ENCODE measurements at places on chromosomes 7 and 10. TPM values are rescaled to one million over a fixed set of nuclear protein-coding genes. Genes with fewer than 3 reads are reported as not detected.

DNA sequence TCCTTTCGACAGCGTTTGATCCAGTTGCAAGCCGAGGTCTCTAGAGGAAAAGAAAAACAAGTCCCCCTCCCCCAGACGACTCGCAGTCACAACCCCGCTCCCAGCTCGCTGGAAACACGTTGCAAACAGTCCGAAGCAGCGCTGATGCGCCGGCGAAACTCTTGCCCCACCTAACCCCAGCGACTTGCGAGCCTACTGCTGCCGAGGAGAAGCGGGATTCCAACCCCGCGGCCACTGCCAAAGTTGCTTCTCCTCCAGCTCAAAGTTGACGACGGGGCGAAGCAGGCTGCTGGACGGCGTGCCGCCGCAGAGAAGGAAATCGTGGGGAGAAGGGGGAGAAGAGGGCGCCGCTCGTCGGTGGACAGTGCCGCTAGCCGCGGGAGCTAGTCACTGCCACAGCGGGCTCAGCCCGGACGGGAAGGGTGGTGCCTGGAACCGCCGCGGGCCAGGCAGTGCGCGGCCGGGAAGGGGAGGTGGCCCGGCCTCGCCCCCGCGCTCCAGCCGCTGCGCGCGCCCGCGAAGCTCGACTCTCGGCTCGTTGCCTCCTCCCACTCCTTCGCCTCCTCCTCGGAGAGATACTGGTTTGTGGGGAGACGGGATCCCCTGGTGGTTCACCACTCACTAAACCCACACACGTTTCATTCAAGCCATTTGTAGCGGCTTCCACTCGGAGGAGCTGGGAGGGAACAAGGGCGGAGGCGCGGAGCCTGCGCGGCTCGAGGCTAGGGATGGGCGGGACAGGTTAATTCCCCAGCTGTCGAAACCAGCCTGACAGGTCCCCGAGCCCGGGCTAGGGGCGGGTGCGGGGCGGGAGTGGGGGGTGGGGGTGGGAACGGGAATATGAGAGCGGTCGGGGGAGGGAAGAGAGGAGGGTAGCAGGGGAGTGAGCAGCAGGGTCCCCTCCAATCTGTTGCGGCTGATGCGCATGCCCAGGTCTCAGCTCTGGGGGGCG is at the start of gene GPR37:
Gene GPR37, minus strand, starts transcription at position 392 of the 952 bp plus-strand sequence. CDS start 816 bp downstream, outside the sequence.
- peak; percentile 74 for DNase-seq

DNA sequence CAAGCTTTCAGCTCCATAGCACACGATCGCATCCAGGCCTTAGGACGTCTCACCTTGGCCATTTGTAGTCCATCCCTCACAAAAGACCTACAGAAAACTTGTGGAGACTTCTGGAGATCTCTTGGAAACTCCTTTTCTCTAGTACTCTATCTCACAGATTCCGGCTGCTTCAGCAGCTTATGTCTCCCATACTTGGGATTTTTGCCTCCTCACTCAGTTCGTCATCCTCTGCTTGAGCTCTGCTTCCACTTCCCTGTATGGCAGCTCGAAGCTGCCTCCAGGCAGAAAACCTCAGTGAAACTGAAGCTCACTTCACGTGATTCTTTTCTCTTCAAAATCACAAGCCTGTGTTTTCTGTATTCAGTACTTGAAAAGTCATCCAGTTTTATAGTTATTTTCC is 178.7 kb upstream of the GDF10 start:
- no peak for DNase-seq

- DNase-seq: no peak
Measured at GRCh38 chr7:73395538-73396503, 37.8 kb upstream of the FZD9 start.

- no peak for DNase-seq
Measured at GRCh38 chr10:119829429-119829828, 43.2 kb downstream of the MCMBP start.

DNA sequence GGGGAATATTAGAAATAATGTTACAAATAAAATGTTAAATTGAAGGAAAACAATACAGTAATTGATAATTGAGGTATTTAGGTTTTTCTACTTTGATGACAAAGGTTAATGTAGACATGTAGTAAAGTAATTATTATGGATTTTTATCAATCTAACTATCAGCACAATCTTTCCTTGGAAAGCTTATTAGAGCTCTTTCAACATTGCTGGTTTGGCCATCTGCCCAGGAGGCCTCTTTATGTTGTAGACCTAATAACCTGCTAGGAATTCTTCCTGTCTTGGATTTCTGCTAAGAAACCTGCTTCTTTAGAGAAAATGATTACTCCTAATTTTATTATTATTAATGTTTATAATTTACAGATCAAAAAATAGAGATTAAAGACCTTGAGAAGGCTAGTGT is 78.9 kb downstream of the CHRM2 start:
- DNase-seq: no peak

- DNase-seq: peak; percentile 8
Measured at GRCh38 chr10:81944609-81945008, 69.6 kb downstream of the NRG3 start.

DNA sequence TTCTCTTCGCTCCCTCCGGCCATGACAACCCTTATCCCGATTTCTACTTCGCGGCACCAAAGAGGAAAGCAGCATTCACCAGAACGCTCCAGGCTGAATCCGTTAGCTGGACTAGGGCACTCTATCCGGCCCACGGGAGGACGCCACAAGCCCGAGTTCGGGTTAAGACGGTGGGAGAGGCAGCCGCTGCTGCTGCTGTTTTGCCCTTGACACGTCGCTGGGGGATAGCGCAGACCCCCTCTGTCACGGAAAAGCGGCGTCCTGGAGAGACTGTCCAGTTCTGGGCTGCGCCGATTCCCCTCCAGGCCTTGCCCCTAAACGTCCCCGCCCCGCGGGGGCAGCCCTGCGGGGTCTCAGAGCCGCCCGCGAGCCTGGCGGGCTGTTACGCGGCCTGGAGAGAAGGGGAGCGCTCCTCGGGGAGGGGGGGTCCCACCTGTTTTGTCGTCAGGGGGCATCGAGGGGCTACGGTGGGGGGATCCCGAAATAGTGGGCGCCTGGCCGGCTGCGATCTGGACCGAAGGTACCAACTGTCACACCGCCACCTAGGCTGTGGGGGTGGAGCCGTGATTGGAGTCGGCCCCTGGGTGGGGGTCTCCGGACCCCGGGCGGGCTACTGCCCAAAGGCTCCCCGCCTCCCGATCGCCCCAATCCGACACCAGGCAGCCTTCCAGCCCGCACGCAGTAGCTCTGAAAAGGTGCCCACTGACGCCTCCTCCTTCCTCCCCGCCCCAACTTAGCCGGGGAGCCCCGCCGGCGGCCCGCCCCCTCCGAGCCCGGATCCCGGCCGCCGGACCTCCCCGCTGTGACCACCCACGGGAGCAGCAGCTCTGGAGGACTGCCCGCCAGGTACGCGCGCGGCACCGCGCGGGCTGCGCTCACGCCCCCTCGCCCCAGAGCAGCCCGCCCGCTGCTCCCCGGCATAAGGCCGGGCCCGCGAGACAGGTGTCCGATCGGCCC is 772 bp downstream of the SGMS1 start:
- DNase-seq: peak; percentile 25

DNA sequence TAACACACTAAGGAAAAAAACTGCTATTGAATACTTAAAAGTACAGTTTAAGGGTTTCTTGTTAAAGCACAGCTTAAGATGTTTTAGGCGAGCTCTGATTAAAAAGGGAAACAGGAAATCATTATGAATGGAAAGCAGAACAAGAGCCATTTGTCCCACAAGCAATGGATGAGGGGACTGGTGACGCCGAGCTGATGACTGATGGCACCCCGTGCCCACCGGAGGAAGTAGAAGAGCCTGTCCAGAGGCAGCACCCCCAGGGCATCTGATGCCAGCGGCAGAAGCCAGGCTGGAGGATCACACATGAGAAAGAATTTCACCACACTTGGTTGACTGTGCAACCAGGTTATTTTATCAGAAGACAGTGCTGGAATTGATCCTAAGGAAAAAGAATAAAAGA is 15.0 kb upstream of the INSIG1 start:
- DNase-seq: no peak

DNA sequence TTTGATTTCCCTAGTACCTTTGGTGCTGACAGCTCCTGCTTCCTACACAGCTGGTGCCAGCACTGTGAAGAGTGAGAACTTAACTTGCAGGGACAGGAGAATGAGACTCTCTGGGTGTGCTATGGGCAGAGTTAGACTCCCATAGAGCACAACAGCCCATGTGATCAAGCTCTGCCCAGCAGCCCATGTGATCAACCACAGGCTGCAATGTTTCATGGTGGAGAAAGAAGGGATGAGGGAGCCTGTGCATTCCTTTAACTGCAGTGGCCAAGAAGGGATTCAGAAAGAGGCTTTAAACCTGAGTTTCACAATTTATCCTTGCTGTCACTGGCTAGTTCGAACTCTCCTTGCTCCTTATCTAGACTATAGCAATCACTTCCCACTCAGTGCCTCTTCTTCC is 10.0 kb upstream of the MEST start:
- DNase-seq: no peak

DNA sequence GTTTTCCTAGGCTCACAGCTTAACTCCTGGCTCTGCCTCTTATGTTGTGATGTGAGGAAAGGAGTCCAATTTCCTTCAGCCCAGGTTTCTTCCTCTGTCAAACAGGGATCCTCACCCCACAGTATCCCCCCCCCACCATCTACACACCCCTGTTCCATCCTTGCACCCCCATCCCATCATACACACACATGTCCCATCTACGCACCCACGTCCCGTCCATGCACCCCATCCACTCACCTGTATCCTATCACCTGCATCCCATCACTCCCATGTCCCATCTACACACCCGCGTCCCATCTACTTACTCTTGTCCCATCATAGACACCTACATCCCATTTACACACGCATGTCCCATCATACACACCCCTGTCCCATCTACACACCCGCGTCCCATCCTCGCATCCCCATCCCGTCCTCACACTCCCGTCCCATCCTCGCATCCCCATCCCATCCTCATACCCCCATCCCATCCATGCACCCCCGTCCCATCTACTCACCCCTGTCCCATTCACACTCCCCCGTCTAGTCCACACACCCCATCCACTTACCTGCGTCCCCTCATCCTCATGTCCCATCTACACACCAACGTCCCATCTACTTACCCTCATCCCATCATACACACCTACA is 117.3 kb downstream of the TRRAP start:
- no peak for DNase-seq

- DNase-seq: peak; percentile 41
Measured at GRCh38 chr10:53536322-53536721, 763.7 kb upstream of the MBL2 start.

DNA sequence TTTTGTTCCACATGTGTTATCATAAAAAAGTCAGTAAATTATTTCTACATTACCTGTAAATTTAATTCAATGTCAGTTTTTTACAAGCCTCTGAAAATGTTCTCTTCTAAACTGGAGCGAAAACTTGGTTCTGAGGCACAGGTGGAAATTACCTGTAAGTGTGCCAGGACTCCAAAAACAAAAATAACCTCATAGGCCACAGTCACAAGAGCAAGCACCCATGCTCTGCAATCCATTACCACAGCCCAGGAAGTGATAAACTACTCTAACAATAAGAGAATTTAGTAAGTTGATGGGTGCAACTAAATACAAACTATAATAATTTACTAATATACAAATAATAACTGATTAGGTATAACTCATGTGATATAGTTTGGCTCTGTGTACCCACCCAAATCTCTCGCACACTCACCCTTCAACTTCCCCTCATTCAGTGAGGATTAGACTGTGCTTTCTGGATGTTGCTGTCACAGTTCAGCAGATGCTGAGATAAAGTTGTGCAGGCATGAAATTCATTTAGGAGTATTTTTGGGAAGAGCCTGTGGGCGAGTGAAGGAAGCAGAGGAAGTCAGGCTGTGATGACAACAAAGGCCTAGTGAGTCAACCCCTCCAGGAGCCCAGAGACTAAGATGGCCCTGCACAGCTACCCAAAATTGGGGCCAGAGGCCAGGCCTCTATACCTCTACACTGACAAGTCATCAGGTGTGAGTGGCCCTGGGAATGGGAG is 16.3 kb upstream of the GIMAP6 start:
- DNase-seq: no peak

DNA sequence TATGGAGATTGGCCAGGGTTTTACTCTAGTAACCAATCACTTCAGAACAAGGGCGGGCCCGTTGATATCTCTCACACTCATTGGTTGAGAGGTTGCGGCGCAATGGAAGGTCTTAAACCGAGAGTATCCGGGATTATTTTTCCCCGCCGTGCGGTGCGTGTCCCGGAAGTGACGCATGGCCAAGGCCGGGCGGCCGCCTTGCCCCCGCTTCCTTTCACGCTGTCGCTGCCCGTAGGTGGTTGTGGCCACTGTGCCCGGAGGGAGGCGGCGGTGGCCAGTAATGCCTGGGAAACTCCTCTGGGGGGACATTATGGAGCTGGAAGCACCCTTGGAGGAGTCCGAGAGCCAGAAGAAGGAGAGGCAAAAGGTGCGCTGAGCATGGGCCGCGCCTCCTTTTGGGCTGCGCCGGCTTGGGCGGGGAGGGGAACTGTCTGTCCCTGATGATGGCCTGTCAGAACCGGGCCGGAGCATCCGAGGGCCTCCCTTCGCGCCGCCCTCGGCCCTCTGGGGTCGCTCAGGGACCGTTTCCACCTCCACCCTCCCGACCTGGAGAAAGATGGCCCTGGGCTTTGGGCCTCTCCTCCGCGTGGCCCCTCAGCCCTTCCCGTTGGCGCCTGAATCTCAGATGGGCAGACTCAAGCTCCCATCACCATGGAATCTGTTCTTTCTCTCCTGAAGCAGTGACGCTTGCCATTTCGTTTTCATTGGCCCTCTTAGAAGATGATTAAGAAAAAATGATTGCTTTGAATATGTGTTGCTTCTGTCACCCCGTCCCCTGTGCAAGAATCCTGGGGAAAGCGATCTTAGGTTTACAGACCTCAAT is at the start of gene DDX50:
Gene DDX50, plus strand, starts transcription at position 211 of the 823 bp plus-strand sequence. Its CDS starts 70 bp downstream, at position 281.
- peak; percentile 99 for DNase-seq

DNA sequence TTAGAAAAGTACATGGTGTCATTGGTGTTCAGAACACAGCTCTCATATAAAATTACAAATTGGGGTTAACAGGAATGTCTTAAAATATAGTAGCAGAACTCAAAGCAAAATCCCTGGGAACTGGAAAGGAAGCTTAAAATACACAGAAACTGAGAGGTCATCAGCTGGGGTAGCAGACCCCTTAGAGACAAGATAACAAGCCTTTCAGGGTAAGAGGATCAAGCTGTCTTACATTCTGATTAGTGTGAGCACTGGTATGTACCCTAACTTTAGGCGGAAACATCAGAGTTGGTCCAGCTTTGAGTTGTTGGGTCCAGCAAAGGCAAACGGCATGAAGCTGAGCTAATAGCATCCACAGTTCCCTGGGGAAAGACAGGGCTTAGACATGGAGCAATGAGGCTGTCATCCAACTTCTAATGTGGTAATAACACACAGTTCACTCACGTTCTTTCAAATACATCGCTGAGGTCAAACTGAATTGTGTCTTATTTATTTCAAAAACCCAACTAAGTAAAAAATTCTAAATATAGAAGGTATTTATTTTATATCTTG is 32.6 kb downstream of the ARHGAP21 start:
- DNase-seq: no peak

ATP6V0A4 gene
- total RNA-seq: 0.47 TPM

PPIF gene
- 86.7 TPM for total RNA-seq

NRAP gene
- total RNA-seq: not detected

PDGFA gene
- total RNA-seq: 23.1 TPM

ZNF804B gene
- not detected for total RNA-seq

SCRN1 gene
- 105 TPM for total RNA-seq

GPR15LG gene
- total RNA-seq: not detected

HTR5A gene
- not detected for total RNA-seq

ELAPOR2 gene
- 7.7 TPM for total RNA-seq

All from HT1080 (cell line).